ENCODE measurements at places on chromosomes 16 and 17.

- no peak for DNase-seq
Measured at GRCh38 chr17:16927641-16928321, 44.1 kb downstream of the TNFRSF13B start.

GRCh38 chr17:61313461-61314326 is 85.9 kb upstream of the TBX2 start:
- no peak for DNase-seq

- no peak for DNase-seq
Measured at GRCh38 chr16:1101573-1102332, 5.7 kb upstream of the C1QTNF8 start.

DNA sequence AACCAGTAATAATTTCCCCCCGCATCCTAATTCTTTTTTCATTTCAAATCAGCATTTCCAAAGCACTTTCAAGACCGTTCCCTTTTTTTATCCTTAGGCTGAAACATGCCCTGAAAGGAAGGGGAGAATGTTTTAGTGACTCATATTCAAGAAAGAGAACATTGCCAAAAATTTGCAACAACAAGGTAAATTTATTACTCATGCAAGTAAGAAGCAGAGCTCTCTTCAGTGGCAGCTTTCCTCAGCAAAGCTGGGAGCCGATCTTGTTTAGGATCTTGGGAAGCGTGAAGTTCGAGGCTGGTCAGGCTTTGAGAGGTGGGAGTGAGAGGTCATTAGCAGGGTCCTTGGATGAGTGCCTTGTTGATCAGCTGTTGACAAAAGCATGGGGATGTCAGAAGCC is 129.5 kb downstream of the PRKCA start:
- peak; percentile 91 for DNase-seq

GRCh38 chr17:81414756-81415516 is 19.7 kb downstream of the BAHCC1 start:
- DNase-seq: no peak

- no peak for DNase-seq
Measured at GRCh38 chr17:71461498-71462169, 659.2 kb upstream of the SOX9 start.

GRCh38 chr17:32671896-32672295 is 185.1 kb downstream of the CDK5R1 start:
- no peak for DNase-seq

- DNase-seq: no peak
Measured at GRCh38 chr17:6450926-6451832, 6.9 kb downstream of the PIMREG start.

DNA sequence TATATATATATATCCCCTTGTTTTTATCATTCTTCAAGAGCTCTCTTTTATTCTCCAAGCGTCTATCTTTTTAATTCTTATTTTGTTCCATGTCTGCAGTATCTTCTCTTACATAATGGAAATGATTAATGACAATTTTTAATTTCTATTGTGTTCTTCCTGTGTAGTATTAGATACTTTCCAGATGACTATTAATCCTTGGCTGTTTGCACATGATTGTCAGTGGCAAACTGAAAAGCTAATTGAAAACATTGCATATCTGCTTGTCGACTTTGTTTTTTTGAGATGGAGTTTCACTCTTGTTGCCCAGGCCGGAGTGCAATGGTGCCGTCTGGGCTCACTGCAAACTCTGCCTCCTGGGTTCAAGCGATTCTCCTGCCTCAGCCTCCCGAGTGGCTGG is 124.7 kb downstream of the BCAS3 start:
- DNase-seq: no peak

DNA sequence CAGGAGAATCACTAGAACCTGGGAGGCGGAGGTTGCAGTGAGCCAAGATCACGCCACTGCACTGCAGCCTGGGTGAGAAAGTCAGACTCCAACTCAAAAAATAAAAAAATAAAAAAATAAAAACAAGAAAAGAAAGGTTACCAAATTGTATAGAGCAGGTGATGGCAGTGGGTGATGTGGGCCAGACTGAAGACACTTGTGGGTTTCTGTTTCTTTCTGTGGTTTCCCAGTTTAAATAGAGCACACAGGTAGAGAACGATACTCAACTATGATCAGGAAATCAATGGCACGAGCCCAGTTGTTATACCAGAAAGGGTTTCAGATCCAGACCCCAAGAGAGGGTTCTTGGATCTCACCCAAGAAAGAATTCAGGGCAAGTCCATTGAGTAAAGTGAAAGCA is 32.6 kb downstream of the NUBP1 start:
- no peak for DNase-seq

GRCh38 chr16:29975811-29976511 is 2.3 kb downstream of the TAOK2 start:
- peak; percentile 15 for DNase-seq

- no peak for DNase-seq
Measured at GRCh38 chr17:80097844-80098691, 3.3 kb upstream of the GAA start.
